ENCODE measurements at places on chromosomes 13 and 19.

- no peak for DNase-seq
Observed at GRCh38 chr19:41668315-41668714, 19.8 kb downstream of the CEACAM7 start.

DNA sequence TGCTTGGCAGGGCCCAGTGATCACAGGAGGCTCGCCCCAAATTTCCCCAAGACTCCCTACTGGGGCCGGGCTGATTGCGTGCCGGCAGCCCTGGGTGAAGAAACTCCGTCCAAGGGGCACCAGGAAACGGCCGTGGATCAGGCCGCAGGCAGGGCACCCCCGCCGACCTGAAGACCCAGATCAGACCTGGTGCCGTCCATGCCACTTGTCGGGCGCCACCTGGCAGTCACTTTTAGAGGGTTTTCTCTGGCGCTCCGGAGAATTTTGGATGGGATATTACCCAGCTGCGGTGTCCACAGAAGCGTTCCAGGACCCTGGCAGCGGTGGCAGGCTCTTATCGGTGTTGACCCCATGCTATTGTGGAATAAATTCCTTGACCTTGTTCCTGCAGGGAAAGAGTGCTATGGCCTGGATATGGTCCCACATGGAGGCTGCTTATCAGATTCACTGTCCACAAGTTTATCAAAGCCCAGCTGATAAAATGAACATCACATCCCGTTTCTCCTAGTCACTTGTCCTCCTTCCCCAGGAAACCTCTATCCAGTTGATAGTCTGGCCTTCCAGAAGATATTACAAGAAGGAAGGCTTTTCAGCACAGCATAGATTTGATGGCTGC, 38.2 kb downstream of the IGFL2 start:
- no peak for DNase-seq

DNA sequence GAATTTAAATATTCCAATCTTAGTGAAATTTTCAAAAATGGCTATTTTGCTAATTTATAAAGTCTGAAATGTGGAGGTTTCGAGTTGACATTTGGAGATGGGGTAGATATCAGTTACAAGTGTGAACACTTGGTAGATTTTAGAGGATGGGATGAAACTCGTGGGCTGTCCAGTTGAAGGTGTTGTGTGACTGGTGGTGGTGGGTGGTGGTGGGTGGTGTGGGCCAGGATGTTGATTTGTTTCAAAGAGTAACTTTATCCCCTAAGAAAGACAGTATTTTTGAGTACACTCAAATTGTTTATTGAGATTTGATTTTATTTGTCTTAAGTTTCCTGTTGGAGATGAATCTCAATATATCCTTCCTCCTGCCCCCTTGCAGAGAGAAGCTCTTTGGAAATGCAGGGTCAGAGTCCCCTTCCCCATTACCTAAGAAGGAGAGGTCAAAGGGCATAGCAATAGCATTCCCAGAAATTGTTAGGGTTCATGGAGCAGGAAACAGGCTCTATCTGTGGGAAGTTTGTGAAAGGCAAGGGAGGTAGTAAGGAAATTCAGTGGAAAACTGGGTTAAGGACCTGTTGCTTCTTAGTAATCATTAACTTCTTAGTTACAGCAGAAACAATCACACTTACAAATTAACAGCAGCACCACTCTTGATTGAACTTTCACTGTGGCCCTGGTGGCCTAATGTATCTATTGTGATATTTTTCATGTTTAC, 133.6 kb upstream of the RNF113B start:
- no peak for DNase-seq

GRCh38 chr19:46885411-46885810, 24.6 kb downstream of the ARHGAP35 start:
- no peak for DNase-seq

DNA sequence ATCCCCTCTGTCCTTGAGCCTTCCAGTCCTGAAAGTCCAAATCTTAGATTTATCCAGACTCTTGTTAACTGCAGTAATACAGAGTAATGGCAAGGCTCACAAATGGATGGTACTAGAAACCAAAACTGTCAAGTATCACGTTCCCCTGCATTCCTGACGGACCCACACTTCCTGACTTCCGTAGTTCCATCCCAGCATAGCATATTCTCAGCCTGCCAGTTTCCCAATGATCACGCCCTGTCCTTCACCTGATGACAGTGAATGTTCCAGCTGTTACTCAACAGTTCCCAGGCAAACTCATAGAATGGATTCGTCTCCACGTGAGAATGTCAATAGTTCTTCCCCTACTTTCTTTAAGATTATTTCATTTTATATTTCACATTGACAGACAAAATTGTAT, 33.6 kb downstream of the SLC7A1 start:
- DNase-seq, result no peak

DNA sequence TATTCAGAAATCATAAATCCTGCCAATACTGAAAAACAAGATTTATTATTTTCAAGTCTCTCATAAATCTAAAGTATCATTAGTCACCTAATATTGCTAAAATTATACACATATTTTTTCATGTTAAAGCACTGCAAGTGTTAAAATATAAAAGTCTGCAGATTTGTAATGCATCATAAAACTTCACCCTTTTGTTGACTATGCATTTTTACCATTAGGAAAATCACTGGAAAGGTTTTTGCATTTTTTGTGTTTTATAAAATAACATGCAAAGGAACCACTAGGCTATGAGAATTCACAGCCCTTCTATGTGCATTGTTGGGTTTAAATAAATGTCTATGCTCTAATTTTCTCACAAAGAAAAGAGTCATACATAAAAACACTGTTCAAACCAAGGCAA, 407.3 kb downstream of the DACH1 start:
- DNase-seq, result no peak
